Tibial nerve (tissue), 4 donors: ENCODE measurements at places on chromosomes 16 and 17. TPM values are rescaled to one million over a fixed set of nuclear protein-coding genes. Genes with fewer than 3 reads are reported as not detected.

- H3K27ac ChIP-seq, result no peak overlapping the region
- DNase-seq, result no peak
- H3K4me3 ChIP-seq, result no peak overlapping the region
- no peaks in the 10 kb centered on the region for H3K27me3 ChIP-seq
Measured at GRCh38 chr16:25952983-25953382, 261.2 kb downstream of the HS3ST4 start.

GRCh38 chr17:36525888-36526287, 8.8 kb downstream of the MYO19 start:
- H3K27me3 ChIP-seq, result no peaks in the 10 kb centered on the region
- no peak overlapping the region for H3K4me3 ChIP-seq
- no peak for DNase-seq
- peaks cover 2% of the 10 kb centered on the region for H3K36me3 ChIP-seq
- H3K27ac ChIP-seq, result no peak overlapping the region

DNA sequence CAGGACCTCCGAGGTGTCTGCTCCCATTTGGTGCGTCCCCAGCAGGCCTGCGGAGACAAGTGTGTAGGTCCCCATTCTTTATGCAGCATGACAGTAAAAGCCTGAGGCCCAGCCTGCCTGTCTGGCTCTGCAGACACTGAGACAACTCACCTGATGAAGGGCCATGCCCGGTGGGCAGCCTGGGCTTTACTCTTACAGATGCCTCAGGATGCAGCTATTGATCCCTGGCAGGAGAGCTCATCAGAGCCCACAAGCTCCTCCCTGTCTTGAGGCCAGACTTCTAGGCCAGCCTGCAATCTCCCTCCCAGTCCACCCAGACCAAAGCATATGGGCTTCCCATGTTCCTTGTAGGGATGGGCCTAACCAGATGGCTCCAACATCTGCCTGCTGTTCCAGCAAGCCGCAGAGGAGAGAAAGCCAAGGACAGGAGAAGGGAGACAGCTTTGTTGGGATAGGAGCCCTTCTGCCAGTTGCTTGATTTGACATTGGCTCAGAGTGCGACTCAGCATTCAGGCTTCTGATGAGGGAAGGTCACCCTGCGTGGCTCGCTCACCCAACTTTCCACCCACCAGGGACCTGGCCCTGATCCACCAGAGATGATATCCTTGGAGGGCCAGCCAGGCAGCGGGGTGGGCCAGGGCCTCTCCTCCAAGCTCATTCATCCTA, 87.5 kb downstream of the SOCS1 start:
- DNase-seq, result no peak
- H3K36me3 ChIP-seq, result no peaks in the 10 kb centered on the region
- no peak overlapping the region for H3K27ac ChIP-seq

DNA sequence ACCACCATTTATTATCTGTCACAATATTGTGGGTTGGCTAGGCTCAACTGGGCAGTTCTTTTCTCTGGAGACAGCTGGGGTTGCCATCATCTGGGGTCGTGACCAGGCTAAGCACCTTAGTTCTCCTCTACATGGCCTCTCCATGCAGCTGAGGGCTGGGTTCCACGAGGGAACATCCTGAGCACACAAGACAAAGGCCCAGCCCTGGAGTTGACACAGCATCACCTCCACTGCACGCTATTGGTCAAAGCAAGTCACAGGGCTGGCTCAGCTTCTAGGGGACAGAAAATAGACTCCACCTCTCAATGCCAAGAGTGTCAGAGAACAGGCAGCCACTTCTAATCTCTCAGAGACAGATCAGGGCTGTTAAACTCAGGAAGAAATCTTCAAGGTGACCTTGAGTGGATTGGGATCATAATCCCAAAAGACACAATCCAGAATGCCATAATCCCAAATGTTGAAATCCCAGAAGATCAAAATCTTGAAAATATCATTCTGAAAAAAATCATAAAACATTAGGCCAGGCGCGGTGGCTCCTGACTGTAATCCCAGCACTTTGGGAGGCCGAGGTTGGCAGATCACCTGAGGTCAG, 13.0 kb upstream of the USP10 start:
- no peaks in the 10 kb centered on the region for H3K36me3 ChIP-seq
- H3K27me3 ChIP-seq, result no peaks in the 10 kb centered on the region
- no peaks in the 10 kb centered on the region for H3K4me1 ChIP-seq
- no peak overlapping the region for H3K27ac ChIP-seq

DNA sequence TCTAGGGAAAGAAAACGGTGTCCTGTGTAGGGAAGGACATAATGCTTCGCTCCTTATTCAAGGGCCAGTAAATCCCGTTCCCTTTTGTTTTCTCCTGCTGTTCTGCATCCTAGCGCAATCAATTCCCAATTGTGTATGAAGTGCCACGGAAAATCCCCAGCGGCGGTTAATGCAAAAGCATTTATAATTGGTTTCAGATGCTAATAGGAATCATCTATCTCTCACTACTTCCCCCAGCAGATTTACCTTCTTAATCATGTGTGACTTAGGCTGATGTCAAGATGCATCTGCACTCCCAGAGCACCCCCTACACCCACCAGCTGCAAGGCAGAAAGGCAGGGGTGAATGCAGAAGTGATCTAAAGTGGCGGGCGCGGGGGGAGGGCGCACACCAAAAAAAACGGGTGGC, 32.7 kb upstream of the SSTR2 start:
- DNase-seq, result no peak
- no peak overlapping the region for H3K4me3 ChIP-seq
- H3K4me1 ChIP-seq, result no peaks in the 10 kb centered on the region
- no peaks in the 10 kb centered on the region for H3K36me3 ChIP-seq
- no peak overlapping the region for H3K27ac ChIP-seq
- no peaks in the 10 kb centered on the region for H3K27me3 ChIP-seq

GRCh38 chr17:32555611-32556310, 69.0 kb downstream of the CDK5R1 start:
- H3K27ac ChIP-seq, result no peak overlapping the region
- no peak for DNase-seq
- H3K4me1 ChIP-seq, result no peaks in the 10 kb centered on the region
- H3K36me3 ChIP-seq, result no peaks in the 10 kb centered on the region

DNA sequence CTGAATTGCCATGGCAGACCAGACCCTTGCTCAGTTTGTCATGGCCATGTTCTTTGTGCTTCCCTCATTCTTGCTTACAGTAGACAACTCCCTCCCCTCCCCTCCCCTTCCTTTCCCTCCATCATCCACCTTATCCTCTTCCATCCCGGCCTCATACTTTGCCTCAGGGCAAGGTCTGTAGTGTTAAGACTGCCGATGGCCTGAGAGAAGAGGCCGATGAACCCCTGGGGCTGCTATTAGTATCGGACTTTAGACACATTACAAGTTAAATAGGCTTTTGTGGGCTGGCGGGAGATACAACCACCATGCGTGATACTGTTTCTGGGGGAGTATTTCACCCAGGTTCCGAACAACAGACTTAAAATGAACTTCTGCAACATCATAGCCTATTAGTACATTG, 364.5 kb upstream of the ZFHX3 start:
- no peak for DNase-seq
- no peak overlapping the region for H3K27ac ChIP-seq
- no peaks in the 10 kb centered on the region for H3K4me1 ChIP-seq
- H3K27me3 ChIP-seq, result no peaks in the 10 kb centered on the region
- no peaks in the 10 kb centered on the region for H3K36me3 ChIP-seq
- H3K4me3 ChIP-seq, result no peak overlapping the region

GRCh38 chr16:4801962-4802658, at the start of gene ROGDI:
TSS of gene ROGDI (minus strand) at chr16:4802633. CDS start at chr16:4802571, 62 bp downstream.
- H3K36me3 ChIP-seq, result no peaks in the 10 kb centered on the region
- peaks cover 8% of the 10 kb centered on the region for H3K4me1 ChIP-seq
- H3K27ac ChIP-seq, result no peak within 1 kb of the TSS
- DNase-seq, result peak; percentile 44

- H3K27ac ChIP-seq, result no peak overlapping the region
- no peaks in the 10 kb centered on the region for H3K27me3 ChIP-seq
- H3K4me3 ChIP-seq, result no peak overlapping the region
- H3K36me3 ChIP-seq, result no peaks in the 10 kb centered on the region
- peaks cover 8% of the 10 kb centered on the region for H3K4me1 ChIP-seq
Measured at GRCh38 chr17:64736804-64737492, 74.8 kb upstream of the SMURF2 start.

DNA sequence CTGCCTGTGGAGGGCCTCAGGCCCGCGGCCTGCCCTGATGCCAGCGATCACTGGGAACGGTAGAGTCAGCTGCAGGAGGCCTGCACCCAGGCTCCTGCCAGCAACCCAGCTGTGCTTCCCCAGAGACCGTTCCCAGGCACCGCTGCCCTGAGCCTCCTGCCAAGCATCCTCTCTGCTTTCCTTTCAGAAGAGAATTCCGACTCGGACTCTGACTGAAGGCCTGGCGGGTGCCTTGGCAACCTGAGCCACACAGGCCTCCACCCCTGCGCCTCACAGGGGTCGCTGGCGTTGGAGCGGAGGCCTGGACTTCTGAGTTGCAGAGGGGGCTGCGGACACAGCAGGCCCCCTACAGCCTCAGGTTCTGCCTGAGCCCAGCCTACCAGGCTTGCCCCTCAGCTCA, 7.9 kb downstream of the CMTM3 start:
- H3K4me1 ChIP-seq, result peaks cover 9% of the 10 kb centered on the region
- H3K36me3 ChIP-seq, result peaks cover 10% of the 10 kb centered on the region
- no peak overlapping the region for H3K4me3 ChIP-seq
- DNase-seq, result no peak
- H3K27ac ChIP-seq, result no peak overlapping the region
- H3K27me3 ChIP-seq, result no peaks in the 10 kb centered on the region

- H3K27me3 ChIP-seq, result no peaks in the 10 kb centered on the region
- peaks cover 15% of the 10 kb centered on the region for H3K4me1 ChIP-seq
- H3K4me3 ChIP-seq, result no peak overlapping the region
- H3K27ac ChIP-seq, result no peak overlapping the region
Measured at GRCh38 chr17:43849116-43849515, 2.1 kb downstream of the CD300LG start.

DNA sequence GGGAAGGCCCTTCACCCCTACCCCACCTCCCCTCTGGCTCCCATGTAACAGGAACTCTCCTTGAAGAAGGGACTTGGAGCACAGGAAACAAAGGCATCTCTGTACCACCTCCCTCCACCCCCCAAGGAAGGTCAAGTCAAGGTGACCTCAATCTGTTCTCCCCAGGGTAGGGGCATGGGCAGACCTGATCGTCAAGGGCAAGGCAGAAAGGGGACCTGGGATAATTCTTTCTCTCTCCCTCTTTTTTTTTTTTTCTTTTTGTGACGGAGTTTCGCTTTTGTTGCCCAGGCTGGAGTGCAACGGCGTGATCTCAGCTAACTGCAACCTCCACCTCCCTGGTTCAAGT, 4.3 kb upstream of the STAT5A start:
- H3K36me3 ChIP-seq, result no peaks in the 10 kb centered on the region
- DNase-seq, result no peak

- no peak overlapping the region for H3K27ac ChIP-seq
- DNase-seq, result no peak
- H3K4me3 ChIP-seq, result no peak overlapping the region
- H3K27me3 ChIP-seq, result no peaks in the 10 kb centered on the region
- no peaks in the 10 kb centered on the region for H3K36me3 ChIP-seq
Measured at GRCh38 chr17:15012351-15012980, 252.7 kb downstream of the PMP22 start.

DNA sequence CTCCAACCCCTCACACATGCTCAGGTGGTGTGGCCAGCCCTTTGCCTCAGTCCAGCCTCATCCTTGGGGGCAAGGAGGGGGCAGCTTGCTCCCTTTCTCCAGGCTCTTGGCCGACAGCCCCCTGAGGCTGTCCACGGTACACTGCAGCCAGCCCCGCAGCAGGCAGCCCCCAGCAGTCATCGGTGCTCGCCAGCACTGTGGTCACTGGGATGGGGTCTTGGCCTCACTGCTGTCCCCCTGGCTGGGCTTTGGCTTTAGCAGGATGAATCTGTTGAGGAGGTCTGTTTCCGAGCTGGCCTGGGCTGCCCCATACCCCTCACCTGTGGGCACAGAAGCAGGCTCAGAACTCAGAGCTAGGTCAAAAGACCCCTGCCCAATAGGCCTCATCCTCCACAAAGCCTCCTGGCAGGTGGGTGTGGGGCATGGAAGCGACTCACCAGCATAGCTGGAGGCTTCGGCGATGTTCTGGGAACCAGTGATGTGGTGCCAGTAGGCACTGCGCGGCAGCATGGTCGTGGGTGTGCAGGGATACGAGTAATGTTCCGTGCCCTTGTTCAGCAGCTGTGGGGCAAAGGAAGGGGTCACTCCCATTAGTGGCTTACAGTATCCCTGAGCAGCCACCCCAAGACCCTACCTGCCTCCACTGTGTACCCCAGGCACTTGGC, 10.8 kb downstream of the POLR2C start:
- H3K4me1 ChIP-seq, result peaks cover 57% of the 10 kb centered on the region
- H3K27ac ChIP-seq, result no peak overlapping the region
- H3K27me3 ChIP-seq, result no peaks in the 10 kb centered on the region
- DNase-seq, result no peak

DNA sequence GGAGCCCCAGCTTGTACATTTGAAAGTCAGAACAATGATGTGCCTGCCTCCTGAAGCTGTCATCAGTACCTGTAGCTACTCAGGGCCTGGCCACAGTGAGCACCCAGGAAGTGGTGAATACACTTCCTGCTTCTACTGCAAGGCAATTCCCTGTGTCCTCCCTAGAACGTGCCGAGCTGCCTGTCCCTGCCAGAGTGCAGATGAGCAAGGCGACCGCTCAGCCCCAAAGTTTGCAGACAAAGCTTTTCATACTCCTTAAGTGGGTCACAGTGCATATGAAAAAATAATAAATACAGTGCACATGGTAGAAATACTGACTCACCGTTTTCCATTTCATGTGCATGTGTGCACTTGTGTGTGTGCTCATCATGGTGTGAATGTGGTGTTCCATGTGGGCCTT, 77.3 kb downstream of the MPRIP start:
- no peaks in the 10 kb centered on the region for H3K27me3 ChIP-seq
- H3K27ac ChIP-seq, result no peak overlapping the region
- no peaks in the 10 kb centered on the region for H3K36me3 ChIP-seq
- DNase-seq, result no peak
- no peak overlapping the region for H3K4me3 ChIP-seq

- H3K36me3 ChIP-seq, result peaks cover 9% of the 10 kb centered on the region
- no peaks in the 10 kb centered on the region for H3K27me3 ChIP-seq
- H3K4me3 ChIP-seq, result no peak overlapping the region
- peaks cover 25% of the 10 kb centered on the region for H3K4me1 ChIP-seq
Measured at GRCh38 chr17:75779987-75780889, 4.4 kb upstream of the UNK start.

DNA sequence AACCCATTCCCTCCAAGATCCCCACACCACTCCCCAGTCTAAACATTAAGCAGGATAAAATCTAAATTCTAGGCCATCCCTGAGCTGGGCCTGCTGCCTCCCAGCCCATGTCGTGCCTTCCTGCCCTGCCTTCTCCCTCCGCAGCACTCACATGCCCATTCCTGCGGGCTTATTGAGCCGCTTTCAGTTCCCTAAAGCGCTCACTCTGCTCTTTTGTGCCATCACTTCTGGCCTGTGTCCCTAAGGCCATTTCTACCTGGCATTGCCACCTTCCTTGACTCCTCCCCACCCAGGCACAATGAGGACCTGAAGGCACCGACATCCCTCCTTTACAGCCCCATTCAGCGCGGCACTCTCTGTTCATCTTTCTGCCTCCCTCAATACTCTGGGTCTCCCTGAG, 13.0 kb upstream of the RAB5C start:
- DNase-seq, result no peak
- no peak overlapping the region for H3K4me3 ChIP-seq
- no peak overlapping the region for H3K27ac ChIP-seq
- H3K4me1 ChIP-seq, result no peaks in the 10 kb centered on the region

The GRAP gene
- total RNA-seq, result 4.6 TPM

The MT4 gene
- total RNA-seq, result not detected

The TAT gene
- total RNA-seq, result not detected

The MYH13 gene
- not detected for total RNA-seq

The ABCC12 gene
- not detected for total RNA-seq

The SLC5A10 gene
- total RNA-seq, result not detected

The TMEM100 gene
- 28.6 TPM for total RNA-seq

The NPTX1 gene
- 0.21 TPM for total RNA-seq

The KRT25 gene
- total RNA-seq, result 0.84 TPM

The FNDC8 gene
- total RNA-seq, result not detected
